Spleen (tissue), 13 donors: ENCODE measurements at places on chromosomes 1 and 21. TPM values are rescaled to one million over a fixed set of nuclear protein-coding genes. Genes with fewer than 3 reads are reported as not detected.

VN1R5 gene
- polyA plus RNA-seq = not detected

GRCh38 chr1:221335161-221336101 is 406.5 kb downstream of the DUSP10 start:
- DNase-seq = no peak

FAF1 gene
- polyA plus RNA-seq = 16.7 TPM

DNA sequence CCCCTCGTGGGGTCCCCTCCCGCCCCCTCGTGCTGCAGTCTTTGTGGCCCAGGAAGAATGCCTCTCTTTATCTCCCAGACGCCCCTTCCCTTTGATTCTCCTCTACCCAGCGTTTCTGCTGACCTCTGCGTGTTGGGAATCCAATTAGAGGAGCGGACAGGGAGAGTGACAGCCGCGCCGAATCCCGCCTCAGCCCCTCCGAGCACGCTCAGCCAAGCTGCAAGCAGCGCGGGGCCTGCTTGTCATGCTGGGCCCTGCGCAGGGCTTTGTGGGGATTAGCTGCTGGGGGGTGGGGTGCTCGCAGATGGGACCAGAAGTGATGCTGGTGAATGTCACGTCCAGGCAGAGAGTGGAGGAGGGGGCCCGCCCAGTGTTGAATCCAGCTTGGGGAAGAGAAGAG is 91.1 kb downstream of the EPHB2 start:
- DNase-seq = no peak

DNA sequence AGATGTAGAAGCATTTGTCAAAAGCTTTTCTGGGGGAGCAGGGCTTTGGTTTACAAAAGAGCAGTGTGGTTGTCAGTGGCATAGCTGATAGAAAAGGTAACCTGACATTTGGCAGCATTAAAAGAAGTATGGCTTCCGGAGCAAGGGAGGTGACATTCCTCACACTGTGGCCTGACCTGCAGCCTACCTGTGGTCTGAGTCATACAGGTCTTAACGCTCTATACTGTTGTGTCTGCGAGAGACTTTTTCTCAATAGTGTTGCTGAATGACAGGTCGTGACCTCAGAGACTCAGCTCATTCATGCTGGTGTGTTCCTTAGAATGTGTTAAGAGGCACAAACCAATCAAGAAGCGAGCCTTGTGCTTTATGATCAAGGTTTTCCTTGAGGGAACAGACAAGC is 19.3 kb downstream of the PHGDH start:
- no peak for DNase-seq

CLCA1 gene
- not detected for polyA plus RNA-seq

DNA sequence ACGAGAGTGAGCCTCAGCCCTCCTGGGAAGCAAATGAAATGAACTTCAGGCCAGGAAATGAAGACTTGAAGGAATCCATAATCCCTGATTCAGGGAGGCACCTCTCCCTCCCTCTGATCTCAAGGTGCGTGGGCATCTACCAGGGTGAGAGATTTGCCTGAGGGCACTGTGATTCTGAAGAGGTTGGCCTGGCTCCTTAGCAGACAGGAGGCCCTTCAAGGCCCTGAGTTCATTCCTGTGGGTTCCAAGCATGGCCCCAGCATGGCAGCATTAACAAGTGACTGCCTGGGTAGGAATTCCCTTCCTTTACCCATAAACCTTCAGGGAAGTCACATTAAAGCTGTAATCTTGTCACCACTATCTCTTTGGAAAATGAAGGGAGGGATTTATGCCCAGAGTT is 29.8 kb upstream of the IFNGR2 start:
- no peak for DNase-seq

GRCh38 chr1:157724537-157725220 is 24.1 kb upstream of the FCRL3 start:
- DNase-seq = no peak

MYCL gene
- polyA plus RNA-seq = 0.90 TPM

DNA sequence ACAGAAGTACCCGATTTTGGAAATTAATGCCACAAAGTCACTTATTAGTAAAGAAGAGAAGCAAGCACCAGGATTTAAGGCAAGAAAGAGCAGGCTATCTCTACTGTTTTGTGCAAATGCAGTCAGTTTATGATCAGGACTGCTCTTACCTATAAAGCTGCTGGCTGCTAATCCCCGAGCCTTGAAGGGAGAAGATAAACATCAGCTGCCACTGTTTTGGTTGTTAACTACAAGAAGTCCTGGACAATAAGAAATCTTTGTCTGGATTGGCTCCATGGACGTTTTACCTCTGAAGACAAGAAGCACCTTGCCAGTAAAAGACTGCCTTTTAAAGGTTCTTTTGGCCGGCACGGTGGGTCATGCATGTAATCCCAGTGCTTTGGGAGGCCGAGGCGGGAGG is 21.4 kb downstream of the FRRS1 start:
- DNase-seq = no peak

DNA sequence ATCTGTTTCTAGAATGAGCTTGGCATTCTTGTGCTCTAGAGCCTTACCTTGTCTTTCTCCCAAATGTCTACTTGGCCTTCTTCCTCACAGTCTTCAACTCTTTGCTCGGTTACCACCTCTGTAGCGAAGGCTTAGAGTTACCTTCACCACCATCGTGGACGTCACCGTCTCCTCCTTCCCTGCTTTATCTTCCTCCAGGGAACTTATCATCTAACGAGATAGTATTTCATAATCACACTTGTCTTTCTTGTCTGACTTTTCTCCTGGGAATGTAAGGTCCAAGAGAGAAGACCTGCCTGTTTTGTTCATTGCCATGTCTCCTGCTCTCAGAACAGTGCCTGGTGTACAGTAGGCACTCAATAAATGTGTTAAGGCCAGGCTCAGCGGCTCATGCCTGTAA is 115.6 kb downstream of the GREM2 start:
- no peak for DNase-seq

GRCh38 chr1:20112279-20113000 is 6.9 kb downstream of the PLA2G2D start:
- DNase-seq = no peak

ERRFI1 gene
- polyA plus RNA-seq = 5.0 TPM

DNA sequence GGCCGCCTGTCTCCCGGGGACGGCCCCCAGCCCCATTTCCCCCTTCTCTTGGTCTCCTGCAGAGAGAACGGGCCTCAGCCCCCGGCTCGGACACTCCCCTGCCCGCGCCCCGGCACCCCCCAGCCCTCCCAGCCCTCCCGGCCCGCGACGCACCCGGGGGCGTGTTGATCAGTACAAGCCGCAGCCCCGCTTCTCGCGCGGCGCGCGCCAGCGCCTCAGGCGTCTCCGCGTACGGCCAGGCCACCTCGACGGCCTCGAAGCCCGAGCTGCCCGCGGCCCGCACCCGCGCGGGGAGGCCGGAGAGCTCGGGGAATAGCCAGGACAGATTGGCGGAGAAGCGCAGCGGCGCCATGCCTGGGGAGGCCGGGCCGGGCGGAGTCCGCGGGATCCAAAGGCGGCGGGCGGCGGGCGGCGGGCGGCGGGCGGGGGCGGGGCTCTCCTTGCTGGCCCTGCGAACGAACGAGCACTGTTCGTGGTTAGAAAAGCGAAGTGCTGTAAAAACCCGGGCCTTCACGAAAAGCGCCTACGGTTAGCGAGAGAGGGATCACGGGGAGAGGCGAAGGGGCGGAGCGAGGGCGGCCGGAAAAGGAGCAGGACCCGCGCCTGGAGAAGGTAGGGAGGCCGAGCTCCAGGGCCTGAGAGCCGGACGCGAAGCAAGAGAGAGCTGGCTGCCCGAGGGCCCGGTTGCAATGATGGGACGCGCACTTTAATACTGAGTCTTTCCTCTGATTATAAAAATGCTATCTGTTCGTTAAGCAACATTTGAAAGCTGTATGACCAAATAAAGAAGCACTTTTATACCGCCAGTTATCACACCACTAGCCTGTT is at the start of gene HYI:
Gene HYI (minus strand): TSS at position 490 of the 828 bp plus-strand sequence. CDS start 138 bp downstream, at position 352.
- DNase-seq = peak; percentile 92

- no peak for DNase-seq
Observed at GRCh38 chr1:203152158-203153034, 23.2 kb downstream of the MYBPH start.

ZMYND12 gene
- 1.5 TPM for polyA plus RNA-seq

DNA sequence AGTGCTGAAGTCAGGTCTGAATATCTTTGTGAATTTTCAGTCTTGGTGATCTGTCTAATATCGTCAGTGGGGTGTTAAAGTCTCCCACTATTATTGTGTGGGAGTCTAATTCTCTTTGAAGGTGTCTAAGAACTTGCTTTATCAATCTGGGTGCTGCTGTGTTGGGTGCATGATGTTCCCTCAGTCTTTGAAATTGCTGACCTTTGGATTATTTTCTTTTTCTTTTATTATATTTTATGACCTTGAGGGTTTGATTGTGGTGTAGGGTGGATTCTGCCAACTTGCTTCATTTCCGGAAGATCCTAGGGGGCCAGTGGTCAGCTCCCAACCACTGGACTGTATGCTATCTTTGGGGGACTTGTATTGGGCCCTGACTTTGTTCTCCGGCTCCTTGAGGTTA is 415.3 kb downstream of the USP25 start:
- no peak for DNase-seq

GRCh38 chr1:208292908-208293307 is 48.7 kb upstream of the PLXNA2 start:
- DNase-seq = no peak

DNA sequence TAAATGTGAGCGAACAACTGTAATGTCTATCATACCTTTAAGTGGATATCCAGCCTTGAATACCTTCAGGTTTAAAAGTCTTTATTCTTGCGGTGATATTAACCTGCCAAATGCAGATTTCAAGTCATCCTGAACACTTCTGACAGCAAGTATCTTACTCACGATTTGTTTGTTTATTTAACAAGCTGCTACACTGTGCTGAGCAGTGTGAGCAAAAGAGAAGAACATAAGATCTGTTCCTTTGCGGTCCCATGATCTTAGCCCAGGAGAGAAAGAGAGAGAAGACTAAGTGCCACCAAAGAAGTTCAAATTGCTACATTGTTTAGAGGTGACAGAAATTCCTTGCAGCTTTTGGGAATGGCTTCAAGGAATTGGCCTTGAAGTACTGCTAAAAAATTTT is 9.5 kb upstream of the IL24 start:
- no peak for DNase-seq

GBP1 gene
- 15.8 TPM for polyA plus RNA-seq

- no peak for DNase-seq
Observed at GRCh38 chr21:29499734-29500343, 201.1 kb downstream of the BACH1 start.

FAM163A gene
- 0.20 TPM for polyA plus RNA-seq

DNA sequence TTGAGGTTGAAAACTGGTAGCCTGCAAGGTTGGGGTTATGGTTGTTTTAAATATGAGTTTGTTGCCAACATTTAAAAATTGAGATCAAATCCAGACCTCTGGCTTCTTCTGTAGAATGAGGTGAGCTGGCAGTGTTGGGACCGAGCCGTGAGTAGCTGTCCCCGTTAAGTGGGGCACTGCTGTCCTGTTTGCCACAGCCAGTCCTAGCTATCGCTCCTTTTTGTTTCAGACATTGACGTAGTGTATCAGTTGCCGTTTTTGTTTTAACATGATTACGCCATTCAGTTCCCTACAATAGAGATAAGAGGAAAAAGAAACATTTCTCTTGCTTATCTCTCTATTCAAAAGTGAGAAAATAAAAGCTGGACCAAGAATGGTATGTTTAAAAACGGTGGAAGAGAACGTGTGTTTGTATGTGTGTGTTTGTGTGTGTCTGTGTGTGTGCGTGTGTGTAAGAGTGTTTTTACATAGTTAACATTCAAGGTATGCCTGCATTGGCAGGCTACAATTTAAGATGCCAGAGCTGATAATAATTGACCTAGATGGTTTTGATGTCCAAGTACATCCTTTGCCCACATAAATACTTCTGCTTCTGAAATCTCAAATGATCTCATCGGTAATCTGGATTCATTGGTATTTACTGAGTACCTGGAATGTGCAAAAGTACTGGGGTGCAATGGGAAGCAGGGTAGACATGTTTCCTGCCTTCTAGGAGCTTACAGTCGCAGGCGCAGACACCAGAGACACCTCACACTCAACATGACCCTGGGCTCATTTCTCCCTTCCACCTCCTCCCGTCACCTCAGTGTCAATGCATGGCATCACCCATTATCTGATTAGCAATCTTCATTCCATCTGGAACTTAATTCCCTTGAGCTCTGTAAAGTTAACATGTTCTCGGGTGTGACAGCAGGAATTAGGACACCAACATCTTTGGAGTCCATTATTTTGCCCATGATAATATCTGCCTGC is 65.8 kb downstream of the HUNK start:
- DNase-seq = no peak

DNA sequence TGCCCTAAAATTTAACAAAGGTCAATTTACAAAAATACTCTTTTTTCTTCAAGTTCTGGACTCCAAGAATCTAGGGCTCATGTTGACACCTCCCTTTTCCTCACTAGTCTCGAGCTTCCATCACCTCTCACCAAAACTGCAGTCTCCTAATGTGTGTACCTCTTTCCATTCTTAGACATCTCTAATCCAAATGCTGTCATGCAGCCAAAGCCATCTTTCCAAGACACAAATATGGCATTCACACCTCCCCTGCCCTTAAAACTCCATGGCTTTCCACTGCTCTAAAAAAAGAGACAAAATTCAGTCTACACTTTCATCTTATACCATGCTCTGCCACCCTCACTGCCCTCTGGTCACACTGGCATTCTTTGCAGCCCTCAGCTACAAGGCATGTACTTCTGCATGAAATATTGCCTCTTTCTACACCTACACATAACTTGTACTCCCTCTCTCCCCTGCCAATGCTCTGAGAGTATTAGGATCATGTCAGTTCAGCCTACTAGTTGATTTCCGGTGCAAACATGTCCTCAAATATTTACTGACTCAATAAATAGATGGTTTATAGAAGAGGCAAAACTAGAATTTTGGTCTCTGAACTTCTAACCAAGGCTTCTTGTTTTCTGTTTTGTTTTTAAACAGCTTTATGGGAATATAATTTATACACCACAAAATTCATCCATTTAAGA is 26.9 kb downstream of the ADSS2 start:
- DNase-seq = no peak

GRCh38 chr1:156924478-156925153 is 4.2 kb downstream of the LRRC71 start:
- no peak for DNase-seq

DNA sequence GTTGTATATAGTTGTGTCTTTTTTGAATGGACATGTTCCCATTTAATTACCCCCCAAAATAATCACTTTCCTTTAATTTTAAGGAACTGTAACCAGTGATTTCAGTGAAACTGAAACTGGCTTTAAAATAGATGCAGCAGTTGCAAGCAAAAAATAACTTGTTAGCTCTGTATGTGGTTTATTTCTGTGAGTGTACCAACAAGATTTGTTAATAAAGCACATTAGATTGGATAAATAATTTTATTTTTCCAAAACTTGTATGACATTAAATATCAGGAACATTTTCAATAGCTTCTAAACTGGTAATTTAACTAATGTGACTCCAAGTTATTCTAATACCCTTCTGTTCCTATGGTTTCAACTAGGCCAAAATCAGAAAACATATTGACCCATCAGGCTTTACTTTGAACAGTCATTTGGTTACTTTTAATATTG is 184.3 kb upstream of the CACYBP start:
- DNase-seq = no peak

BSND gene
- 0.02 TPM for polyA plus RNA-seq

GRCh38 chr21:35563885-35564451 is 496.4 kb downstream of the SETD4 start:
- no peak for DNase-seq

GRCh38 chr1:76547916-76548315 is 319.4 kb upstream of the ST6GALNAC5 start:
- no peak for DNase-seq
